Stimulated activated CD4-positive, alpha-beta T cell treated with anti-CD3 and anti-CD28 coated beads, Interleukin-1b, Interleukin-23, amount 100 ng/mL, for 48 hours (primary cell): ENCODE measurements at places on chromosomes 2 and 18.

DNA sequence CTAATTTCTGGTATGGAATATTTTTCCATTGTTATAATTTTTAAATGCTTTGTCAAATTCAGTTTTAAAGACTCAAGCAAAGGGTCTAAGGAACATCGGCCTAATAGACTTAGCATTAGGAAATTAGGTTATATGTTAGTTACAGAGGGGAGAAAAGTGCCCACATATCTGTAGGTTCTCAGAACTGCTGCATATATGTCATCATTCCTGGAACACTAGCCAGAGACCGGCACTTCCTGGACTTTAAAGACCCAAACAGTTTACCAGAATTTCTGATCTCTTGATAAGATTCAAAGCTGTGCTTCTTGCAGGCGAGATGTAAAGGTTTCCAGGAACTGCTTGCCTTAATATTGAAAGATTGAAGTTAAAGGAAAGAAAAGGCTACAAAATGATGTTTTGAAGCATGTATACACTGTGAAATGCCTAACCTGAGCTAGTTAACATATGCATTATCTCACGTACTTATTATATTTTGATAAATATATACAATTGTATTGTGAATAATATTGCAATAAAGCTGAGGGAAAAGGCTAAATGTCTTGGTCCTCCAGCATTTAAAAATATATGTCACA, 993.6 kb downstream of the LRP1B start:
- no peak for DNase-seq

DNA sequence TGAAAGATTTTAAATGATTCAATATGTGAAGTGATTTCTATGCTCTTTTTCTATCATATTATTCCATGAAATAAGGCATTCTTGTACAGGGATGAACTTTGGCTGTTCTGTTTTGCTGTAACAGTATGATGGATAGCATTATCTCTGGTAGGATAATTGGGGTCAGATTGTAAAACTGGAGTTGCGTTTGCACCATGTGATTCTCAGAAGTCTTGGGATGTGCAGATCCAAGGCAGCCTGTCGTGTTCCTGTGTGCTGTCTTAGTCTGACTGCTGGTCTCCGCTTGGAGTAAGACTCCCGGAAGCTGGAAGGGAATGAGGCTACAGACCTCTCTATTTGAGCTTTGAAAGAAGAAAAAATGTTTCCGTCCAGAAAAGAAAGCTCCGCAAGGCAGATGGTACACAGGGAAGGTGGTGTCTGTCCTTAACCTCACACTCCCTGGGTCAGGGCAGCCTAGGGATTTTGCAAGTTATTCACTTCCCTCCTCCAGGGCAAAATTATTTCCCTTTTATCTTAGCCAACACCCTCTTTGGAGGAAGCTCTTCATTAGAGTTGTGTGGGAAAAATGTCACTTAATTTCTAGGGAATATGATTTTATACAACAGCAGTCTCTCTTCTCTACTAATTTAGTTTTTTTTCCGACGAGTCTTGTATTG, 250.6 kb downstream of the PTPRM start:
- no peak for DNase-seq

GRCh38 chr2:134773759-134774742, 55.3 kb upstream of the TMEM163 start:
- no peak for DNase-seq

DNA sequence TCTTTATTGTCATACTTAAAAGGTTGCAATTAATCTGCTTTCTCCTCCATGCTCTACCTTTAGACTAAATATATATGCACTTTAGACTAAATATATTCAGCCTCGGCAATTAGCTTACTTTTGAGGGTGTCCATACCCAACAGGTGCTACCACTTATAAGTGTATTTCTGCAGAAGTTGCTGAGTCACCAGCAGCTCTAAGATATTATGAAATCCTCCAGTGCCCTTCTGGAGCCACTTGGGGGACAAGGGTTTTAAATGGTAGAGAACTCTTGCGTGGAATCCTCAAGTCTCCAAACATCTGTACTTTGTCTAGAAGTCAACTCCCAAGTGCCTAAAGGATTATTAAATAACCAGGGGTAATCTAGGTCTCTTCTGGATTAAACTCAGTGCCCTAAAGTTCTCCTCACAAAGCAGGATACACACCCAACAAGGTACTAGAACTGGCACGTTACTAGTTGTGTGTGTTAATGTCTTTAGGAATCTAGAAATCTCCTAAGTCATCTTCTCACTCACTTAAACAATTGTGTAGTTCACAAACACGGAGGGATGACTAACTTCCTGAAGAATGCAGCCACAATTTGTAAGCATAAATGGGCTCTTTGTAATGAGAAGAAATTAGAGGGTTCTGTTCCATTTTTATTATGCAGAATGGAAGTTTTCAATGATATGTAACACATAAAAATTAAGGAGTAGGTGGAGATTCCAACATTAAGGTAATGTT, 159.7 kb downstream of the CD226 start:
- no peak for DNase-seq

DNA sequence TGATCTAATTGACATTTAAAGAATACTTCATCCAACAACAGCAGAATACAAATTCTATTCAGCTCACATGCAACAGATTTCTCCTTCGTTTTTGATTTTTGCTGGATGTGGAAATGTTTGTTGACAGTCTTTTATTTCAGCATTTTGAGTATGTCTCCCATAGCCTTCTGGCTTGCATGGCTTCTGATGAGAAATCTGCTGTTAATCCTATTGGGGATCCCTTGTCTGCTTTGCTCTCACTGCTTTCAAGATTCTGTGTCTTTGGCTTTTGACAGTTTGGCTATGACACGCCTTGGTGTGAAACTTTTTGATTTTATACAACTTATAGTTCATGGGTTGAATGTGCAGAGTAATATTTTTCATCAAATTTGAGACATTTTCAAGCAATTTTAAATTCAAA, 44.7 kb downstream of the TRABD2A start:
- no peak for DNase-seq

DNA sequence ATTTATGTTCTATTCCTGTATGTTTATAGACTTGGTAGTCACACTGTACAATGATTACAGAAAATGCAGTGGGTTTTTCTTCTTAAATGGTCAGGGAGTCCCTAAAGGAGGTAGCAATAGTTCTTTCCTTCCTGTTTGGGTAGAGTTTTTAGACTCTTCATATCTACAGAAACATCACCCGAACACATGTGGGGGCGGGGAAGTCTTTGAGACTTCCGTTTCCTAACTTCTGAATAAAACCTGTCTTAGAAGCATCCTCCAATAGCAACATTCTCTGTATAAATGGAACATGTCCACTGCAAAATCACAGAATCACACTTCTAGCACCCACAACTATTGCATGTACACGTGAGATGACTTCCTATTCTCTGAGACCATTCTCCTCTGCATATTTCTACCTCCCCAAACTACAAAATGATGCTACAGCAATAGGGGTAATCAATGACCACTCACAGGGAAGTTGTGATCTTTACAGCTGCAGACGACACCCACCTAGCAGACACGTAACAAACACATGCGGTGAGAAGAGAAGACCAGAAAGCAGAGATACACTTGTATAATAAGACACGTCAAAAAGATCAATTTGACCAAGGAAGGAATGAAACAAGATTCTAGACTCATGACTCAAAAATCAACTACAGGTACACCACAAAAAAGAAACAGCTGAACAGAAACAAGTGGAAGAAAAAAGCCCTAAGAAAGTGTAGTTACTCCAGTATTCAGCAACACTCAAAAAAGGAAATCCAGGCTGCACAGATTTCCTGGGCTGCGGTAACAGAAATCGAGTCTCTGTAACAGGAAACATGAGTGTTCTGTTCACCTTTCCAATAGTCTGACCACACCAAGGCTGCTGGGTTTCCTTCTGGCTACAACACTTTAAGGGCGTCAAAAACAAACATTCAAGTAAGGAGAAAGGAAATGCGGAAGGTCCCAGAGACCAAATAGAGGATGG, 120.4 kb downstream of the ZNF516 start:
- DNase-seq = peak; percentile 59

DNA sequence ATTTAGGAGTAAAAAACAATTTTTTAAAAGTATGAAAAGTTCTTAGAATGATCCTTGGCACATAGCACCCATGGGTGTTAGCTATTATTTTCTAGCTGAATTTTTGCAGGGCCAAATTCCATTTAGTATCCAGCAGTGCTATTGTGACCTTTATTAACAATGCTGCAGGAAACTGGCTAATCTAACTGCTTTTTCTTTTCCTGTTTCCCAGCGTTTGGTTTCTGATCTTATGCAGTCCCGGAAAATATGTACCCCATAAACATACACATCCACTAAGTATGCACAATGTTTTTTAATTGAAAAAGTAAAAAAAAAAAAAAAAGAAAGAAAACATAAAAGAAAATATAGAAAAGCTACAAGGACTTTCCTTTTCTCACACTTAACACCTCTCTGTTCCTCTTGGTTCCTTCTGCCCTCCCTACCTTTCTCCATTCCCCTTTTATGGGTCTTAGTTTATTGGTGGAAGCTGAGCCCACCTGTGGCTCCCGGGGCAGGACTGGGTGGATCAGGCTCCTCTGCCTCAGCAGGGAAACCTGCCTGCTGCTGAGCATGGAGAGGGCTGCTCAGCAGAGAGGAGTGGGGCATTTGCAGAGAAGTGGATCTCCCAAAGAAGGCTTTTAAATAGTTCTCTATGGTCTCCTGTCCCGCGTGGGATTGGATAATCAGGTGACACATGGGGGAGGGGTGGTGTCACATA, 9.3 kb upstream of the SLC16A14 start:
- DNase-seq = no peak

DNA sequence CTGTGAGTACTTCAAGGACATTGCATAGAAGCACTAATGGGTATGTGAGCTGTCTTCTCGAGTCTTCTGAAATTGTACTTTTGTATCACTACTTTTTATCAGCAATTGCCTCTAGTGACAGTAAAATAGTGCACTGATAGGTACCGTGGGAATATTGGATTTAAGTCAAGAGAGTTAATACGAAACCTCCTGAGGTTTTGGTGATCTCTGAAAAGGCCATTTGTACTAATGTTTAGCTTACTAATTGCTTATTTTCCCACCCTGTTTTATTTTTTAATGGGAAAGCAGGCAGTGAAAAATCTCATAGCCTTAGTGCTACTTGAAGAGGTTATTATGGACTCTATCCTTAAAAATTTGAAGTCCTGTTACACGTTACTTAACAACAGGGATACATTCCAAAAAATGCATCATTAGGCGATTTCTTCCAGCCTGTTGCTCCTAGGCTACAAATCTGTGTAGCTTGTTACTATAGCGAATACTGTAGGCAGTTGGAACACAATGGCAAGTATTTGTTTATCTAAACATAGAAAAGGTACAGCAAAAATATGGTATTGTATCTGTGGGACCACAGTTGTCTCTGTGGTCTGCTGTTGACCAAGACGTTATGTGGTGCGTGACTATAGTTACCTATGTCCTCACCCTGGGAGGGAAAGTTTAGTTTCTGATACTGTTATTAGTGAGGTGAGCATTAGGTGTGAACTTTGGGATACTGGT, 65.9 kb downstream of the CAB39 start:
- DNase-seq = no peak

- no peak for DNase-seq
These were observed 653.4 kb upstream of the FSHR start for GRCh38 chr2:49807689-49808088.

DNA sequence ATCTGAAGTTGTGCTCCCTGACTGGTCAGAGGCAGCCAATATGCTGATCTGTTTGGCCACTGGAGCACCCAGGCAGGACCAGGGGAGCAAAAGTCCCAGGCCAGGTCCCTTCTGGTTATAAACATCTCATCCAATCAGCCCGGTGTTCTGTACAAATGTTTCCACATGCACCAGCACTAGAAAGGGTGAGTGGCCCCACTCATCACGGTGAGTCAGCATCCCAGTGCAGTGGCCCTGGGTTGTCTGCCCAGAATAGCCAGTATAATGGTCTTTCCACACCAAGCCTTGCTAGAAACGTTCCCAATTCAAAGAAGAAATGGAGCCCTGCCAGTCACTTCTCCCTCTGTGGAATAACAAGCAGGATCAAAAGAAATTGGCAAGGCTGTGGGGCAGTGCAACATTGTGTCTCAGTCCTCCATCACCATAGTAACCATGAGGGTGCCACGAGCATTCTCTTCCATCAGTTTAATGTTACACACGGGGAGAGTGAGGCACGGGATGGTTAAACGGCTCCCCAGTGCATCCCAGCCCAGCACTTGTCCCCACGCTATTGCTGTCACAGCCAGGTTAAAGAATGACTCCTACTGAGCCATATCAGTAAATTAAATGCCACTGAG, 174.9 kb downstream of the SEPTIN10 start:
- DNase-seq = no peak

DNA sequence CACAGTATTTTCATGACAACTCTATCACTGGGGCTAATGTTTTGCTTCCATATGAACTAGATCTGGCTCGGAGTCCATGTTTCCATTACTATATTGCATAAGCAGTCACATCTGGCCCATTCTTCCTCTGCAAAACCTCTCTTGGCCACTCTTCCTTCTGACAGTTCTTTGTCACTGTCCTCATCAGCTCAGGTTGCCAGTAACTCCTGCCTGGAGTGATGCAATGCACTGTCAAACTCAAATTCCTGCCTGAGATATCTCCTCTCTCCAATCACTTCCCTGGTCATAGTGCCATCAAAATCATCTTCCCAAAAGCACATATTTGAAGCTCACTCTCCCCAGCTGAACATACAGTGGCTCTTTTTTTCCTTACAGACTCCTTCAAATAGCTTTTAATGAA, 66.1 kb downstream of the COLEC12 start:
- no peak for DNase-seq

GRCh38 chr2:159595410-159596046, 20.8 kb downstream of the BAZ2B start:
- DNase-seq = no peak

DNA sequence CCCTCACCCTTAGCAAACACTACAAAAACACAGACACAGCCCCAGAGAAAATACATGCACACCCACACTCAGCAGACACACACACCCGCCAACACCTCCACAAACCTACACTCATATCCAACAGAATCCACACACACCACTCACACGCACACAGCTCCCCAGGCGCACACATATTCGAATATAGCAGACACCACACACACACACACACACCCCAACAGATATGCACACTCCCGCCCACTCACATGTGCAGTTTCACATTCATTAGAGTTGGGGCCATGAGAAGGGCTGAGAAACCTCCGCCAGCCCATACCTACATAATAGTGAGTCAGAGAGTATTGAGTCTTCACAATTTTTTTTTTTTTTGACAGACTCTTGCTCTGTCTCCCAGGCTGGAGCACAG, 29.4 kb upstream of the NOTO start:
- DNase-seq = peak; percentile 78

DNA sequence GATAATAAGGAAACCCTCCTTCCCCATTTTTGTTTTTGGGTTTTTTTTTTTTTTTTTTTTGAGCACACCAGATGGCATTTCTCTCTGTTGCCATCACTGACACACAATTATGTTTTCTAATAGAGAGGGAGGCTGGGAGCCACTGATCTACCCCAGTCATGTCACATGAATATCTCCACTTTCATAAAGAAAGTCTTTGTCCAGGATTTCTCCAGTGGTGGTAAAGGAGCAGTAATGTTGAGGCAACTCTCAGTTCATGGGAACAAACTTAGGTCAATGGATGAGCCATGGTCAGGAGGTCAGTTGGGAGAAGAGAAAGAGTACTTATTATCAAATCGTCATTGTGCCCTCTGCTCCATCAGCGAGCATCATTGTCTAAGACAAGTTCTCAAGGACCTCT, 603.7 kb downstream of the ARHGAP15 start:
- DNase-seq = no peak

GRCh38 chr18:45449418-45450227, 165.7 kb upstream of the SLC14A2 start:
- DNase-seq = no peak

GRCh38 chr2:172489681-172490080, 62.3 kb downstream of the ITGA6 start:
- no peak for DNase-seq

- DNase-seq = no peak
These were observed 122.1 kb downstream of the PKP4 start for GRCh38 chr2:158578703-158579330.

- DNase-seq = no peak
These were observed 10.9 kb upstream of the CNRIP1 start for GRCh38 chr2:68330691-68331090.
